HCT116 (cell line): ENCODE measurements at places on chromosomes 4 and X. TPM values are rescaled to one million over a fixed set of nuclear protein-coding genes. Genes with fewer than 3 reads are reported as not detected.

CYTL1 gene
- total RNA-seq = not detected

HNRNPH2 gene
- total RNA-seq = 49.8 TPM

- DNase-seq = no peak
Measured at GRCh38 chrX:70183091-70183490, 5.8 kb downstream of the DGAT2L6 start.

GRCh38 chrX:109270580-109271484, 211.1 kb downstream of the GUCY2F start:
- DNase-seq = peak; percentile 13

GRCh38 chr4:8745005-8745790, 126.4 kb downstream of the HMX1 start:
- DNase-seq = no peak

GRCh38 chr4:118224243-118224829, 128.5 kb downstream of the PRSS12 start:
- peak; percentile 67 for DNase-seq
